Esophagus muscularis mucosa (tissue), 4 donors: ENCODE measurements at places on chromosomes 11 and 22. TPM values are rescaled to one million over a fixed set of nuclear protein-coding genes. Genes with fewer than 3 reads are reported as not detected.
A peak's percentile ranks its signal among the peaks of the same experiment; 100 is the strongest.

The SLN gene
- 0.65 TPM for total RNA-seq

The SCO2 gene
- 5.1 TPM for total RNA-seq

The MS4A1 gene
- total RNA-seq, result 0.23 TPM

The CLDN5 gene
- total RNA-seq, result 209 TPM

The PRRG4 gene
- 2.7 TPM for total RNA-seq

The FREY1 gene
- 1.5 TPM for total RNA-seq

DNA sequence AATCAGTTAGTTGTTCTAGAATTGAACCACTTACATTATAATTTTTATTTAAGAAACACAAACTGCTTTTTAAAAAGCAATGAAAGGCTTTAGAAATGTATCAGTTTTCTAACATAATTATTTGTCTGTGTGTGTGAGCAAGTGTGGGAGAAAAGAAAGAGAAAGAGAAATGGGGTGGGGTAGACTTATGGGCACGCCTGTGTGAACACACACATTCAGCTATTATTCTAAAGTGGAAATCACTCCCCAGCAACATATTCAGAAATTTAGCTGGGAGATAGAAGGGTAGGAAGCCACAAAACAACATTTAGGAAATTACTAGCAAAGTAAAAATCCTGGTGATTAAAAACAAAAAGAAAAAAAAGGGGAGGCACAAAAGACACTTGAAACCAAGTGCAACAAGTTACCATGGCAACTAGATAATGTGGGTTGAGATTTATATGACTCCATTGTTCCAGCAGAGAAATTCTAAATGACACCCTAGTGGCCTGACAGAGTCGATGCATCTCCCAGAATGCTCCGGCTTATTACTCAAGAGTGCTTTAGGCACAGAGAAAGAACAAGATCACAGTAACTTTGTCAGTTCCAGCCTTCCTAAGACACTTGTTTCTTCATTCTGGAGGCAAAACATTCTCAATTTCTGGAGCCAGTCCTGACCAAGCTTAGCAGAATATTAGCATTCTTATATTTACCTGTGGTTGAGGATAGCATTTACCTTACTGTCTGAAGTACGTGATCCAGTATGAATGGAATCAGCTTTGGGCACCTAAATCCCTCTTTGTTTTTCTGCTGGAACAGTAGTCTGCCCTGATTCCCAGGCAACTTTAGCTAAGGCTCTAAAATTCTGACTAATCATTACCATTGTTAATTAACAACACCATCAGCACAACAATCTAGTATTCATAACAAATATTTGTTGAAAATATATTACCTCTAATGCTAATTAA lies 444.4 kb downstream of the DLG2 start:
- no peak for DNase-seq

- DNase-seq, result no peak
Measured at GRCh38 chr22:27419473-27419872, 382.1 kb downstream of the MN1 start.

DNA sequence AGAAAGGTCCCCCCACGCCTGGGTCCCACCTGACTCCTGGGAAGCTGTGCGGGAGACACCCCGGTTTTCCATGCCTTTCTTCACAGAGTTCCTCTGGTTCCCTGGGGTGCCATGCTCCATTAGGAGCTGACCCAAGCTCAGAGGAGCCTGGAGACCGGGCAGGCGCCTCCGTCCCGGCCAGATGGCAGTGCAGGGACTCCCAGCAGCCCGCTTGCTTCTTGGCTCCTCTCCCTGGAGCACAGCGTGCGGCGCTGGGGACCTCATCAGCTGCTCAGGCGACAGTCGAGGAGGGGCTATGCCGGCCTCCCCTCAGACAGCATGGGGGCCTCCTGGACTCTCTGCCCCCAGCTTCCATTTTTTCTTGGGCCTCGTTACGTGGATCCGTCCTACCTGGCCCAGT lies 13.1 kb upstream of the TTLL12 start:
- no peak for DNase-seq

DNA sequence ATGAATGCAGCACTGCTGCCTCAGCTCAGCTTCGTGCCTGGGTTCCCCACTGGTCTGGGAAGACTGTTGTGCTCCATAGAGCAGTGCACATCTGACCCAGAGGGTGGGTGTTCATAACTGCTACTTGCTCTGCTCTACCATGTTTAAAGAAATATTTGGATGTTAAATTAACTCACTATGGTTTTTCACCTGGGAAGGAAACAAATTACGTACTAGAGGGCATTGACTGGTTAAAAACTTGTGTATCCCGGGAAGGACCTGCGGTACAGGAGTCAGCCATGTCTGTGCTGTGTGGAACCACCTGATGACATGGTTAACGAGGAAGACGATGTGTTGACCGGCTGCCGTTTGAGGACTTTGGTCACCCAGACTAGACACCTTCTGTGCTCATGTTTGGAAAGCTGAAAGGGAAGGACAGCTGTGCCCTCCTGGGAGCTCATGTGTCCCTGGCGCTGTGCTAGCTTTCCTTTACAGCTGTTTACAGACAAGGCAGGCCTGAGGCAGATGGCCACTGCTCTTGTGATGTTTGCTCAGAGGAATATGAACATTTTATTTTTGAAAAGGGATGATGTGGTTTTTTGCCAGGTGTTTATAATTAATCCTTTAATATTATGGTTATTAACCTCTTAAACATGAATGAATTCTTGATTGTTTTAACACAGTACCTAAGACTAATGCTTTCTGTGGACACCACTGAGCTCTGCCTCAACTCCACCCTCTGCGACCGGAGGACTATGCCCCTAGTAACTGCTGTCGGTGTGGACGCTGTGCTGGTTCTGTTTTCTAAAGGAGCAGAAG lies 14.3 kb upstream of the AIFM3 start:
- no peak for DNase-seq

DNA sequence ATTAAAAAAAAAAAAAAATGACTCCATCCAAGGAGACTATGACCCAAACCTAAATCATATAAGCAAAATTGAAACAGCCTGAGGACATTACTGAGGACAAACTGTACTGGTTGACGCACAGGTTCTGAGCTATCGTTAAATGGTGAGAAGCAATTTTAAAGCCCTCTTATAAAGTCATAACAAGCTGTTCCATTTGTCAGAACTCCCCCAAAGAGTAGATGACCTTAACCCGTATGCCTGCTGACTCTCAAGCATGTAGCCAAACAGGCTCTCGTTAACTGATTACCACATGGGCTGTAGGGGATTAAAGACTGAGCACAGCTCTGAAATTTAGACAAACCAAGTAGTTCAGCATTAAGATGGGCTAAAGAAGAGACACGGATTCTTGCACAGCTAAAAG lies 2.2 kb downstream of the CRYAB start:
- DNase-seq, result no peak

DNA sequence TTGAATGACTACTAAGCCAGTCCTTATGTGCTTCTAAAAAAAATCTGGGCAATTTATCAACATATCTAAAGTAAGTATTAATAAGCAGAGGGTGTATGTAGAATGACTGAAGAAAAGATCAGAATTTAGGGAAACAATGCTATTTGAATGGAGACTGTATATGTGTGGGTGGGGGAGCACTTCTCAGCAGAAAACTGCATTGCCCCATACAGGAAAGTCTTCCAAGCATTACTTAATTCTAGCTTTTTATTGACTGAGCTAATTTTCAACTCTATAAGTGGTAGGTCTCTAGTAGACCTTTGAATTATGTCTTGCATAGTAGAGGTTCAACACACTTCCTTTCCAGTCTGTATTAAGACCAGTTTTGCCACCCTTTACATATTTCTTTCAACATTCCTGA lies 41.7 kb downstream of the CASP12 start:
- no peak for DNase-seq

GRCh38 chr11:76119032-76119431 lies 87.3 kb downstream of the WNT11 start:
- no peak for DNase-seq

GRCh38 chr11:32069361-32070058 lies 21.4 kb upstream of the RCN1 start:
- DNase-seq, result no peak

GRCh38 chr11:38416141-38416540 lies 1818.1 kb upstream of the RAG2 start:
- no peak for DNase-seq

DNA sequence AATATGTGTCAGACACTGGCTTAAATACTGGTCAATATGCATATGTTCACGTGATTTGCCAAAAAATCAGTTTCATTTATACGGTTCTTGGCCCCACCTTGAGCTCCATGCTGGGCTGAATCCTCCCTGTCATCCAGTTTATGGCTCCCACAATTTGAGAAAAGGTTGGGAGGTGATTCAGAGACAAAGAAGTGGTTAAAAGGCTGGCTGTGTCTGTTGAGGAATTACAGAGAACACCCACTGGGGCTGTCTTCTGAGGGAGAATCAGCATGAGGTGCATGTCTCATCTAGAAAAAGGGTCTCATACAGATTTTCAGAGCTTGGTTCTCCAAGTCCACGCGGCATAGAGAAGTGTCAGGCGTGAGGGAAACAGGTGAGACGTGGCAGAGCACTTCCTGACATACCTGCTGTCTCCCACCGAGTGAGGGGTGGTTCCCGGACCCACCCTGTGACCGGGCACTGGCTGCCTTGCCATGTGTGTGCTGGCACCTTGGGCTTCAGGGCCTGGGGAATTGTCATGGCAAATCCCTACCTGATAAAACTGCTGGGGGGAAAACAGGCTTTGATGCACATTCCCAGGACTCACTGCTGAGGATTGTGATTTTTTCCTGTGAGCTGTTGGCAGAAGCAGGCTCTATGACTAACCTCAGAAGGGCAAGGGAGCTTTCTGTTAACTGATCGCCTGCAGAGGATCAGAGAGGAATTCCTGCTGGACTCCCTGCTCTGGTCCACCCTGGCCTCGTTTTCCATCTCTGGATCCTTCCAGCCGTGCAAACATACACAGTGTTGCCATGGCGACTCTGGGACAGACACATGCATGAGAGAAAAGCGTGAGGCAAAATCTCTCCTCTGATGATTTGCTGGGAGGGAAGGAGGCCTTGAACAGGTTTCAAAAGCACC lies 223.6 kb downstream of the ADAMTS15 start:
- DNase-seq, result peak; percentile 91
